ENCODE measurements at places on chromosomes 6 and 20. TPM values are rescaled to one million over a fixed set of nuclear protein-coding genes. Genes with fewer than 3 reads are reported as not detected.

EMILIN3 gene
- under 0.01 TPM for total RNA-seq

ULBP2 gene
- total RNA-seq: 1.9 TPM

CDKAL1 gene
- 15.7 TPM for total RNA-seq

ENPP1 gene
- 5.6 TPM for total RNA-seq

CCN6 gene
- not detected for total RNA-seq

FAM217A gene
- total RNA-seq: not detected

ERGIC3 gene
- total RNA-seq: 670 TPM

MLIP gene
- 0.32 TPM for total RNA-seq

EBF4 gene
- 0.16 TPM for total RNA-seq

CYP39A1 gene
- total RNA-seq: 2.2 TPM

NOX3 gene
- not detected for total RNA-seq

TTLL9 gene
- total RNA-seq: 0.16 TPM

TFAP2C gene
- not detected for total RNA-seq

LKAAEAR1 gene
- total RNA-seq: 0.09 TPM

SLC44A4 gene
- not detected for total RNA-seq

HLA-DOB gene
- total RNA-seq: 0.32 TPM

LIME1 gene
- total RNA-seq: 3.0 TPM

MAPK13 gene
- total RNA-seq: 10.2 TPM

LY6G6D gene
- total RNA-seq: not detected

BPIFA1 gene
- not detected for total RNA-seq

KIAA0408 gene
- total RNA-seq: 1.4 TPM

AVP gene
- not detected for total RNA-seq

ZC3H12D gene
- total RNA-seq: 0.16 TPM

CLPSL1 gene
- total RNA-seq: not detected

EYA4 gene
- 13.1 TPM for total RNA-seq

OPN5 gene
- total RNA-seq: under 0.01 TPM

POPDC3 gene
- total RNA-seq: 4.9 TPM

SLC25A27 gene
- 5.7 TPM for total RNA-seq

LAMP5 gene
- total RNA-seq: not detected

RAET1G gene
- 10.5 TPM for total RNA-seq

PNPLA1 gene
- total RNA-seq: not detected

GATA5 gene
- not detected for total RNA-seq

ARHGAP18 gene
- total RNA-seq: 20.2 TPM

BRPF3 gene
- total RNA-seq: 9.2 TPM

RIPPLY2 gene
- not detected for total RNA-seq

TBX18 gene
- 8.2 TPM for total RNA-seq

OR12D3 gene
- not detected for total RNA-seq

BAK1 gene
- 6.3 TPM for total RNA-seq

All from bronchial smooth muscle cell (primary cell).